ENCODE measurements at places on chromosomes 11 and 22.
A peak's percentile ranks its signal among the peaks of the same experiment; 100 is the strongest.

- DNase-seq = no peak
Observed at GRCh38 chr11:60457576-60457975, 1.9 kb downstream of the MS4A1 start.

- DNase-seq = no peak
Observed at GRCh38 chr22:24284747-24285203, 14.1 kb downstream of the SPECC1L start.

GRCh38 chr11:34166806-34167740, 61.6 kb downstream of the NAT10 start:
- no peak for DNase-seq

GRCh38 chr22:50529897-50530579, at the start of gene TYMP:
Gene TYMP (minus strand): TSS chr22:50530012. CDS start chr22:50529709, 303 bp downstream.
- no peak for DNase-seq

DNA sequence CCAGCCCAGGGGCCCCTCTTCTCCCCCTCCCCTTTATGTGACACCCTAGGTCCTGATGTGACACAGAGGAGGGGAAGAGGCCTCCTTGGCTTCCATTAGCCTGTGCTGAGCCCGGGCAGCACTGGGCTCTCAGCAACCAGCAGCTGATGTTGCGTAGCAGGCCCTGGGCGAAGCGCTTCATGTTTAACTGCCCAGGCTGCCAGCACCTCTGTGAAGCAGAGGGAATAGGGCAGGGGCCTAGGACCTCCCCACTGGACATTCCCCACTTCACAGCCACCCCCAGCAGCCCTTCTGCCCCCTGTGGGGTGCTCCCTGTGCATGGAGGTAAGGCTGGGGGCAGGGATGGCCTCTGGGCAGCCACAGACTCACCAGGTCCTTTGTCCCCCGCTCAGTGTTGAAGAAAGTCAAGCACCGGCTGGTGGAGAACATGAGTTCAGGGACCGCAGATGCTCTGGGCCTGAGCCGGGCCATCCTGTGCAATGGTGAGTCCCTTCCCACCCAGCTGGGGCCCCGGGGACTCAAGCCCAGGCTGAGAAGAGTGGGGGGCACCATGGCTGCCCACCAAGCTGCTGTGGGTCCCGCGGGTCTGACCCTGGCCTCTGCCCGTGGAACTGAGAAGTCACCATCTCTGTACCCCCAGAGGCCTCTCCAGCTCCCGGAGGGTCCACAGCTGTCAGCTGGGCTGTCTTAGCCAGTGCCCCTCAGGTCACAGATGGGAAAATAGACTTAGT, 11.6 kb downstream of the PICK1 start:
- DNase-seq = no peak

- DNase-seq = no peak
Observed at GRCh38 chr11:88494848-88495247, 157.3 kb upstream of the CTSC start.

GRCh38 chr11:63610604-63611394, 3.4 kb downstream of the PLAAT3 start:
- peak; percentile 42 for DNase-seq

- DNase-seq = no peak
Observed at GRCh38 chr22:17920992-17921650, 103.2 kb downstream of the MICAL3 start.

- no peak for DNase-seq
Observed at GRCh38 chr11:64035576-64035975, at the start of gene FLRT1. Gene FLRT1 (plus strand): TSS chr11:64035931. CDS start chr11:64116268, 80,337 bp downstream.

- no peak for DNase-seq
Observed at GRCh38 chr11:74462009-74462408, 5.3 kb downstream of the KCNE3 start.

DNA sequence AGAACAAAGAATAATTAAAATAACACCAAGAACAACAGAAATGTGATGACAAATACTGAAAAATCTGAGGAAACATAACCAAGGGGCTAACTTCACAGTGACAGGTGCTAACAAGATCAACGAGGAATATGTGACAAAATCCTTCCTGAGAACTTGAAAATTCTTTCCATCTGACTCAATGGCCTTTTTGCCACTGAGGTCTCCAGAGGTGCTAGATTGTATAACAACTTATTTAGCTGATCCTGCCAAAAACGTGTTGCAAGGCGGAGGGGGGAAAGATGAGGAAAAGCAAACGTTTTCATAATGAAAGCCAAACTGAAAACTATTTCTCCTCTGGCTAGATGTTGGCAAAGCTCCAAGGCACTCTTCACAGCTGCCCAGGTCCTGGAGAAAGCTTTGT, 364.5 kb downstream of the NTM start:
- no peak for DNase-seq

DNA sequence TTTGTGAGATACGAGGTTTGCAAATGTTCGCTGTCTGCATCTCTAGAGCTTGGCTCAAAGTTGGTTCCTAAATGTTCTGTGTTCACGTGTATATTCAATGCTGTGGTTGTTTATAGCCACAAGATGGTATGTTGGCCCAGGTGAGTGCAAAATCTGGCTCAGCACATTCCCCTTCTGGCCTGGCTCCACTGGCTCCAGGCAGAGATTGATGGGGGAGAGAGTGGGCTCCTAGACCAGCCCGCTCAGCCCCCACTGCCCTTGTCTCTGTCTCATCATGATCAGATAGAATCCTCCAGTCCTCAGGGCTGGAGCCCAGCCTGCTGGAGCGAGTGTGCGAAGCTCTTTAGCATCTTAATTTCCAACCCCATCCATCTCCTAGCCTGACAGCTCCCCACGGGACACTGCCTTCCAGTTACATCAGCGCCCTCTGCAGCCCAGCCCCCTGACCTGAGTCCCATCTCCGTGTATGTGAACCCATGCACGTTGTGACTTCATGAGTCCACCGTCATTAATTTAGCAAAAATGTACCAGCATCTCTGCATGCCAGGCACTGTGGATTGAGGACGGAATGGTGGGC, 2.0 kb downstream of the P2RX3 start:
- DNase-seq = no peak

DNA sequence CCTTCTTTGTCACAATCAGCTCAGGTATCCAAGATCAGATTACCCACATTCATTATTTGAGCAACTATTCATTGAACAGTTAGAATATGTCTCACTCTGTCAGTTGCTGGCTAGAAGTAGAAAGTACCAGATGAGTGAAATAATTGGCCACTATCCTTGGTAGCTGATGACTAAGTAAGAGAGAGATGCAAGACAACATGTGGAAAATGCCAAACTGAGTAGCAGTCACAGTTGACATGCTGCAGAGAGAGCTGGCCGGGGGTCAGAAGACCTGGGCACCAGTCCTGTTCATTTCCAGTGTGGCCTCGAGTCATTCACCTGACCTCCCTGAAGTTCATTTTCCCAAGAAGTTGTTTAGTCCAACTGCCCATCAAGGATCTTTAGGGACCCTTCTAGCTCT, 22.5 kb upstream of the SMIM35 start:
- no peak for DNase-seq

DNA sequence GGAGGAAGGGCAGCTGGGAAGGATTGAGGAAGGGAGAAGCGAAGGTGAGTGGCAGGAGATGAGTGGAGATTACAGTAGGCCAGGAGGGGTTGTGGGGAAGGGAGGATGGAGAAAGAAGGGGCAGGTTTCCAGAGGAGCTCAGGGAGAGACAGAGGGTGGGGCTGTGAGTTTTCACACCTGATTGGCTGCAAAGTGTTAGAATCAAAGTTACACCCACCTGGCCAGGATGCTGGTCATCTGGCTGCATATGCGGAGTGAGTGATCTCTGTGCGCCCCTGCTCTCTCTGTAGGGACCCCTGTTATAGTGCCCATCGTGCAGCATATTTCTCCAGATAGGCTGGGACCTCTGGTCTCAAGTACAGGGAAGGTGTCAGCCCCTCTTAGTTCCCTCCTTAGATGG, 18.3 kb downstream of the AMPD3 start:
- no peak for DNase-seq

- no peak for DNase-seq
Observed at GRCh38 chr11:75461151-75461550, 28.1 kb upstream of the KLHL35 start.

DNA sequence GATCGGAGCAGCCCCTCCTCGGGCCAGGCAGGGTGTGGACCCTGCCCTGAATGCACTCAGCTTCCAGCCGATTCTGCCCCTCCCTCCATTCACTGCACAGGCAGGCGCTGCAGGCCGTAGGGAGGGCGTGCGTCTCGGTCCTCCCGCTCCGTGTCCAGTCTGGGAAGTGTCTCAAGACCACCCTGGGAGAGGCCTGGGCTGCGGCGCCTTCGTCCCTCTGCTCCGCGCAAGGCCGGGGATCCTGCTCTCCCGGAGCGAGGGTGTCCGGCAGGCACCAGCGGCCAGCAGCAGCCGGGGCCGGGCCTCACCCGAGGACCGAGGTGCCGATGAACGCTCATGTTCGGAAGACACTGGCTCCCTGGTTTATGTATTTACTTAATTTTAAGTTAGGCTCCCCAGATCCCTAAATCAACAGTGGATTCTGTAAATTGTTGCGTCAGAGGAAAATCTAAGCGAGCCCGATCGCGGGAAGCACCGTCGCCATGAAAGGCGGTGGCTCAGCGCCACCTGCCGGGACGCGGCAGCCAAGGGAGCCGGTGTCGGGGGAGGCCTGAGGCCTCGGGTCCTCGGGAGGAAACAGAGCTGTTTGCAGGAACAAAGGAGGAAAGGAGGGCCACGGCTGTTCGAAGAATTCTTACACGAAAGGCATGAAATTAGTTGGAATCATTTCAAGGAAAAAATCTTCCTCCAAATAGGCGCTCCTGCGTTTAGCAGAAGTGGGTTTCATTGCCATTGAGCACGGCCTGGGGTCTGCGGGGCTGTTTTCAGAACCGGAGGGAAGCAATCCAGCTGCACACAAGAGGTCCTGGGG, 195.3 kb downstream of the BRD1 start:
- peak; percentile 12 for DNase-seq

GRCh38 chr11:34537636-34538035, 24.0 kb upstream of the ELF5 start:
- DNase-seq = no peak

- no peak for DNase-seq
Observed at GRCh38 chr22:46176508-46177003, 26.2 kb downstream of the PPARA start.

- DNase-seq = no peak
Observed at GRCh38 chr22:25878933-25879332, 136.9 kb downstream of the MYO18B start.

- no peak for DNase-seq
Observed at GRCh38 chr11:16311831-16312230, 44.5 kb downstream of the SOX6 start.

Measured in brain pericyte (primary cell).